Stimulated activated CD8-positive, alpha-beta memory T cell treated with anti-CD3 and anti-CD28 coated beads, Interleukin-2, amount 100 ng/mL, for 48 hours (primary cell): ENCODE measurements at places on chromosomes 12 and 14.

DNA sequence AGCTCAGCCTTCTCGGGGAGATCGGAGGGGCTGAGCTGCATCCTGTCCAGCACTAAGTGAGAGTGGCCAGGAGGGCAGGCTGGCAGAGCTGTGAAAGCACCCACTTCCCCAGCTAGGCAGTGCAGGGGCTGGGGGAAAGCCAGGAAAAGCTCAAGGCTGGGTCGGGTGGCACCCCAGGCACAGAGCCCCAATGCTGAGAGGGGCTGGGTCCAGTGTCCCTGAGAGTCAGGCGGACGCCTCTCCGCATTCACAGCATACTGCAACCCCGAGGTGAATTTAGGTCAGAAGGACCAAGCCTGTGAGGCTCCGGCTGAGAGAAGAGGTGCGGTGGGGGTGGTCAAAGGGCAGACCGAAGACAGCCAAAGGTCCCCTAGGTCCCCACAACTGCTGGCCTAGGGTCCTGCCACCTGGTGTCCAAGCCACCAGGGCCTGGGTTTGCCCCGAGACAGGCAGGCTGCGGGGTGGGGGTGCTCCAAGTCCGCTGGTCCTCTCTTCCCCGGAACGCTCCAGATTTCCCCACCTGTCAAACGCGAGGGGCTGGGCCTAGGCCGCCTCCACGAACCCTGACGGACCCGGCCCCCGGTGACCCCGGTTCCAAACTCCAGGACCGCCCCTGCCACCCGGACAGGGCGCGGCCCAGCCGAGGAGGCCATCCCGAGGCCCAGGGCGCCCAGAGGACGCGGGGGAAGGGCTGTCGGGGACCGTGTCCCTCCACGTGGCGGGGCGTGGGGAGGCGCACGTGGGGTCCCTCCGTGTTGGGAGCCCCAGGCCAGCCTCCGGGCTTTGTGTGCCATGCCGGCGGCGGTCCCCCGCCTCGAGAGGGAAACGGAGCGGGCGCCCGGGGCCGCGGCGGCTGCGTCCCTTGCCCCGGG lies 527 bp downstream of the CAMKK2 start:
- peak; percentile 20 for DNase-seq

DNA sequence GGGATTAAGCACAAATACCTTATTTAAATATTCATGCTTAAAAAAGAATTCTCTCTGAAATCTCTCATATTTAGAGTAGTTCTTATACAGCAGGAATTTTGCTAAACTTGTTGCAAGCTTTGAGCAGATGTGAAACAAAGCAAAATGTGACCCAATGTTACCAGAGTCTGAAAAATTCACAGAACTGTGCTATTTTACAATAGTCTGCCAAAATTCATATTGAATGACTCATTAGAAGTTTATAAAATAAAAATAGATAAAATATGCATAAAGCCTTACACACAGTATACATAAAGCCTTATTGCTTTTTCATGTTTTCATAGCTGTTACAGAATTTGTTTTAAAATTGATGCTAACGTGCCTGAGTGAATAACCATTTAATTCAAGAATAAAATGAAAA lies 17.8 kb upstream of the RHOJ start:
- DNase-seq = no peak

DNA sequence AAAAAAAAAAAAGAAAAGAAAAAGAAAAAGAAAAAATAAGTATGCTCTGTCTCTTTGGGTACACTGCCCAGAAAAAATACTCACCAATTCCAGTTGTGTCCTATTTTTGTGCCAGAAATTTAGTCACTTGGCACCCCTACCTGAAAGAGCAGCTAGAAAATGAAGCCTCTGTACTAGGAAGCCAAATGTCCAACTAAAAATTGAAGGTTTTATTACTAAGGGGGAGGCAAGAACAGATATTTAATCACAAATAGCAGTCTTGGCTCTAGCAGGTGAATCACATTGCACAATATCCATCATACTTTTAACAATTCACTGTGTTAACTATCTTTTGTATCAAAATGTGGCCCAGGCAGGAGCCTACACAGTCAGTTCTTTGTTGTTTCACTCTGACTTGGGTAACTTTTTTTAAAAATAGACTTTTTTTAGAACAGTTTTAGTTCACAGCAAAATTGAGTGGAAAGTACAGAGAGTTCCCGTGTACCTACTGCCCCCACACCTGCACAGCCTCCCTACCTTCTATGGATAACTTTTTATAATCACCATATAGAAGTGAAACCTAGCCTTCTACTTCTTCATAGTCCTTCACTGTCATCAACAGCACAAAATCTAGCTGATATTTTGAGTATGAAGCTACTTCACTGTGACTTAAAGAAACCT lies 87.1 kb upstream of the ATF7IP start:
- no peak for DNase-seq

DNA sequence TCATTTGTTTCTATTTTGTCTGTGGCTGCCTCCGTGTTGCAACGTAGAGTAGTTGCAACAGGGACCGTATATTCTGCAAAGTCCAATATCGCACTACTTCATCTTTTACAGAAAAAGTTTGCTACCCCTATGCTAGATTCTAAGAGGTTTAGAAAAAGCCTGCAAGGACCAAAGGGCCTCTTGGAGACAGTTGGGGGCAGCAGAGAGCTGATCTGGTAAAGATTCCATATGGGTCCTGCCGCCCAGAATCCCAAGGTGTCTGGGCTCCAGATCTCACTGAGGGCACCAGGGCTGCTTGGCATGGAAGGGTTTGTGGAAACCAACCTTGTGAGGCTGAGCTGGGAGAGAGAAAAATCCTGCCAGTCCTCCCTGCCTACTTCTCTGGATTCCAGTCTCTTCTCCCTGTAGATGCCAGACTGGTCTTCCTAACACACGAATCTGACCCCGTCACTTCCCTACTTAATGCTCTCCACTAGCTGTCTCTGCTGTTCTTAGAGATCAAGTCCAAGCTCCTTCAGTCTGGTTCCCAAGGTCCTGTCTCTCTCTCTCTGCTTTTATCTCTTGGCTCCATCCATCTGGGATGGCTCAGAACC lies 74.6 kb downstream of the GLRX5 start:
- peak; percentile 0 for DNase-seq

- no peak for DNase-seq
These were observed 70.2 kb downstream of the SCN8A start for GRCh38 chr12:51661199-51661598.

DNA sequence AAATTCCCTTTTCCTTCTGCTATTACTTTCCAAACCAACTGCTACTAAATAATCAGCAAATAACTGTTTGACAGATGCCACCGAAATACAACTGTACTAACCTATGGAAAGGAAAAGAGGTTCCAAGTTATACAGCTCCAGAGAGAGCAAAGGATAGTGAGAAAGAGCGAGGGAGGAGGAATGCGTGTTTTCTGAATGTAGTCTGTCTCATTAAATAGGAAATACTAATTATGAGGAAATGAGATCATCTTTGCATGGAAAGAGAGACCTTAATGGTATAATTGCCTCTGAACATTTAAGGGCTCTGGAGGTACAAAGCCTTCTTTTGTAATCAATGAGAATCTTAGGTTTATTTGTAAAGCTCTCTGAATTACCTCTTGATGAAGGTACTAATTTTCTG lies 195.2 kb downstream of the APAF1 start:
- no peak for DNase-seq

DNA sequence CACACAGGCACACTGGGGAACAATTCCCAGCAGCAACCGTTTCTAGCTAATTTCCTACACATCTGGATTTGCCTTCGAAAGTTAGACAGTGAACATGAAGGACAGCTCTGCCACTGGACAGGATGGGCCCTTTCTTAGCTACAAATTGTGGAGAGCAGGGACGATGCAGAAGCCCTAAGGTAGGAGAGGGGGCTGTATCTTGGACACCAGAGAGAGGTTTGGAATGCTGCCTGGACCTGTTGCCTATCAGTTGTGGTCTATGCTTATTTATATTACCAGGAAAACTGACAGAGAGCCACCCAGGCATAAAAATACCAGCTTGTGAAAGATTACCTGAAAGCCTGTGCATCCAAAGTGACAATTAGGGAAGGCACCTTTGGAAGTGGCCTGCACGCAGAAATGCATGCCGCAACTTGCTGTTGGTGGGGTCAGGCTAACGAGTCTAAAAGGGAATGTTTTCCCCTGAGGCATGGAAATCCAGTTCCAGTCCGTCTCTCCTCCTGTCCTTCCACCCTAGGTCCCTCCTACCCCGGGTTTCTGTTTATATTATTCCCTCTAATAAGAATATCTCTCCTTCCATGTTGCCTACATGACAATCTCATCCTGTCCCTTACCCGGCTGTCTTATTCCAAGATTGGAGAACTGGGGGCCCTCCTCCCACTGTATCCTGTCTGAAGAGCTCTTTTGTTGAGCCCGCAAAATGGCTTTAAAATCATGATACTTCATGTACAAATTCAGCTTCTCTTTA lies 60.2 kb downstream of the MDM2 start:
- no peak for DNase-seq

- DNase-seq = peak; percentile 59
These were observed 3.7 kb downstream of the TMEM253 start for GRCh38 chr14:21104448-21105060.

GRCh38 chr14:87306409-87307168 lies 686.4 kb downstream of the GALC start:
- no peak for DNase-seq

GRCh38 chr14:44700184-44700583 lies 193.1 kb upstream of the FSCB start:
- DNase-seq = no peak

DNA sequence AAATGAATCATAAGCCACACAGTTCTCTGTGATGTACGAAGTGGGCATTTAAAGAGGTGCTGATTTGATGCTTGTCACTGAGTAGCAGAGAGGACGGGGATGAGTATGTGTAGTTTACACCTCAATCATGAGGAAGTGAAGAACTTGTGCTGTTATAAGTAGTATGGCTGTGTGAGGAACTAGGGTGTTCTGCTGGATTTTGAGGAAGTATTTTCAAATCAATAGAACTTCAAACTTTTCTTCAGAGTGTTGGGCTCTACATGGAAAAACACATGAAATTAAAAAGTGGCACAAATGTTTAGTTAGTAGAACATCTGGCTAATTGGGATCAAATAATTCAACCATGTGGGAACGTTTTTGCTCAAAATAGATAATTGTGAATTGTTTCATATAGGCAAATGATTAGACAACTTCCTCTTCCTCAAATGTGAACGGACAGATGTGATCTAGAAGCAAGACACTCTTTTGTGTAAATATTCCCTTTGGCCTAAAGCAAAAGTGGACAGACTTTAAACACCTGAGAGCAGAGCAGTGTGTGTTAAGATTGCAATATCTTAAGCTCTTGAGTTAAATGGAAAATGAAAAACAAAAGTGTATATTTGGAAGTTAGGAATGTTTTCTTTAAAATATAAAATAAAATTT lies 168.5 kb downstream of the NAV3 start:
- DNase-seq = no peak

- no peak for DNase-seq
These were observed 4.7 kb upstream of the SLC2A13 start for GRCh38 chr12:40110586-40110985.

GRCh38 chr12:6700646-6701051 lies at the start of gene PIANP:
TSS of gene PIANP (minus strand) at chr12:6700815. CDS start at chr12:6698061, 2,754 bp downstream.
- no peak for DNase-seq

GRCh38 chr12:43054085-43054484 lies 464.5 kb upstream of the PRICKLE1 start:
- DNase-seq = no peak

DNA sequence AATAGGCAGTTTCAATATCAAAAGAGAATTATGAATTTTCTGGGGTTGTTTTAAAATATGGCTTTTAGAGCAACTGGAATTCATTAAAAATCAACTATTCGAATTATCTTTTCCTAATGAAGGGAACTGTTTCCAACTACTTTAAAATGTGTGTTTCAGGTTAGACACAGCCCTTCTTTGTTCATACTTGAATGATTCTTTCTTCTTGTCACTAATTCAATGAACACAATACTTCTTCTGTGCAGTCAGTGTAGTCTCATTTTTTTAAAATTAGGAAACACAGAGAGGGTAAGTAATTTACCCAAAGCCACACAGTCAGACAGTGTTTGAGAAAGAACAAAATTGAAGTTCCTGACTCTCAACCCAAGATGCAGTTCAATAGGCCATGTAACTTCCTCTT lies 414.0 kb downstream of the CCDC91 start:
- DNase-seq = no peak

GRCh38 chr14:32710231-32710671 lies 228.4 kb upstream of the NPAS3 start:
- no peak for DNase-seq

DNA sequence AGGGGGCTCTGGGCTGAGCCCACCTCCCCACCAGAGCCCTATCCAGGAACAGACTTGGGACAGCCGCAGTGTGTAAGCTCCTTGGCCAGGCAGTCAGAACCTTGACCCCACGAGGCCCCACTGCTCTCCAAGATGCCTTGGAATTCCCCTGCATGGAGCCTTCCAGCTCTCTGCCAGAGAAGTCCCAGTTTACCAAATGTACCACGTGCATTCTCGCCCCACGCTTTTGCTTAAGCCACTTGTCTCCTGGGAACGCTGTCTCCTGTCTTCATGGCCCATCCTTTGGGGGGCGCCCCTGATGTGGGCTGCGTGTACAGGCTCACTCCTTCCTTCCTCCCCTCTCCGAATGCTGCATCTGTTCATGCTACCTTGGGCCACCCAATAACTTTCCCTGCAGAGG lies 7.9 kb downstream of the FAIM2 start:
- no peak for DNase-seq

DNA sequence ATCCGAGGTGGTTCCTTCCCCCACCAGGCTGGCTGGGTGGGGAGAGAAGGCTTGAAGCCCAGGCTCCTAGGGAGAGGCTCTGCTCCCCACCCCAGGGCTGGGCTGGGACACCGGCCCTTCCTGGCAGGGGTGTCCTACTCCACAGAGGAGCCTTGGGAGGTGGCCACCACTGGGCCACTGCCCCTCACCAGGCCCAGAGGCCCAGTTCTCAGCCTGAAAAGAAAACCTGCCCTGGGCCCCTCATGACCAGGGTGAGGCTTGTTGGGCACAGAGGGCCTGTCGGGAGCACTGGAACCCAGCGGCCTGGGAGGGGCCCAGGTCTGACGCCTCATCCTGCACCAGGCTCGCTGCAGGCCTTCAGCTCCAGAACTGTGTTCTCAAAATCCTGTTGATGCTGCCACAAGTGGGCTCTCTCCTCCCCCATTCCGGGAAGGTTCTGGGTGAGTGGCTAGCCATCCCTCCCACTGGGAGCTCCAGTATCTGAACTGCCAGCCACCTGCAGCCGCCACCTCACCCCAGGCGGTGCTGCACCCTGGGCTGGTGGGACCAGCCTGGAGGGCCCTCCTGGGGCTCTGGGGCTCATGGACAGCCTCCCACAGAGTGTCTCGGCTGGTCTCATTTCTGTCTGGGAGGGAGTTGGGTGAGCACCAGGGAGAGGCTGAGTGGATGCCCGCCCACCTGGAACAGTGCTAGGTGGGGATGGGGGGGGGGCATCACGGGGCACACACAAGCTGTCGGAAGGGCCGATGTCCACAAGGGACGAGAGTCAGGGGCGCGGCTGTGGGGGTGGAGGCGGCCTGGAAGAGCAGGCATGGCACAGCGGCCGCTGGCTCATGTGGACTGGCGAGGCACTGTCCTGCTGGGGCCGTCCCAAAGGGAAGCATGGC lies 11.8 kb downstream of the BAG5 start:
- no peak for DNase-seq

DNA sequence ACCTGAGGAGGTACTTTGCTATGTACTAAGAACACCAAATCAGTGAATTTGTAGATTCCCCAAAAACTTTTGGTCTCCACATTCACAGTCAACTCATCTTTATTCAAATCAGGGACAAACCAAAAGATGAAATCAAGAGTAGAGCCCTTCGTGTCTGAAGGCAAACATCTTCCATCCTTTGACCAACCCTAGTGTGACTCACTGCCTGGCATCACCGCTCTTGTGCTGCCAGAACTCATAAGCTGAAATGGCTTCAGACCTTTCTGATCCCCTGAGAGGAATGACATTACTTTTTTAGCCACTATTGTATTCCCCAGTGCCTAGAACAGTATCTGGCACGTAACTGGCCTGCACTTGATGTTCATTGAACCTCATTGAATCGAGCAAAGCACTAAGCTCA lies 50.1 kb downstream of the GOLGA5 start:
- DNase-seq = no peak
